Hematopoietic multipotent progenitor cell treated with erythropoietin and hydrocortisone succinate and interleukin-3 and kit ligand, for 6 days (in vitro differentiated cells): ENCODE measurements at places on chromosomes 11 and 22.
A peak's percentile ranks its signal among the peaks of the same experiment; 100 is the strongest.

- no peak for DNase-seq
These were observed 41.2 kb upstream of the ALX4 start for GRCh38 chr11:44351006-44351660.

- DNase-seq, result no peak
These were observed 1463.9 kb downstream of the TBC1D22A start for GRCh38 chr22:48226026-48227013.

DNA sequence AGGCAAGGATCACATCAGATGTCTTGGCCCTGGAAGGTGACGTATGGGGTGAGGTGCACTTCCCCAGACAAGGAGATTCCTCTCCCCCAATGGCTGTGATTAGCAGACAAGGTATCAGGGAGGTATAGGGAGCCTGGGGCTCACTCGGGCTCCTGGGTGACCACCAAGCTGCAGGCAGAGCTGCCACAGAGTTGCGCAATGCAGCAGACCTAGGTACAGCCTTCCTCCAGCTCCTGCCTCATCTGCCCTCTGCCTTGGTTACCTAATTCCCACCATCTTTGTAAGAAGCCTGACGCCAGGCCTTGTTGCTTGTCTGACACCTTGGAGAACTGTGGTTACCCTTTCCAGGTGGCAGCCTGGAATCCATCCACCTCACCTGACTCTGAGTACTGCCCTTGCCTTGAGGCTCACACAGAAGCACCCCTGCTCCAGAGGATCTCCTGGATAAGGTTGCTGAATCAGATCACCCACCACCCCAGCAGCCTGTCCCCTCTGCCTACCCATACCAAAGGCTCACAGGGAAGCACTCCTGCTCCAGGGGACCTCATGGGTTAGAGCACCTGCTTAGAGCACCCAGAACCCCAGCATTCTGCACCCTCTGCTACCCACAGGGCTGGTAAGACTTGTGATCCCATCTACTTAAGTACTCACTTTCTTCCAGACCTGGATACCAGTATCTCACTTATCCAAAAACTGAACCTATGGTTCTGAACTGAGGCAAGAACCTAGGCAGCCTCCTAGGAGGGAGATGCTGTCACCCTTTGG lies 40.4 kb downstream of the GAB4 start:
- no peak for DNase-seq

DNA sequence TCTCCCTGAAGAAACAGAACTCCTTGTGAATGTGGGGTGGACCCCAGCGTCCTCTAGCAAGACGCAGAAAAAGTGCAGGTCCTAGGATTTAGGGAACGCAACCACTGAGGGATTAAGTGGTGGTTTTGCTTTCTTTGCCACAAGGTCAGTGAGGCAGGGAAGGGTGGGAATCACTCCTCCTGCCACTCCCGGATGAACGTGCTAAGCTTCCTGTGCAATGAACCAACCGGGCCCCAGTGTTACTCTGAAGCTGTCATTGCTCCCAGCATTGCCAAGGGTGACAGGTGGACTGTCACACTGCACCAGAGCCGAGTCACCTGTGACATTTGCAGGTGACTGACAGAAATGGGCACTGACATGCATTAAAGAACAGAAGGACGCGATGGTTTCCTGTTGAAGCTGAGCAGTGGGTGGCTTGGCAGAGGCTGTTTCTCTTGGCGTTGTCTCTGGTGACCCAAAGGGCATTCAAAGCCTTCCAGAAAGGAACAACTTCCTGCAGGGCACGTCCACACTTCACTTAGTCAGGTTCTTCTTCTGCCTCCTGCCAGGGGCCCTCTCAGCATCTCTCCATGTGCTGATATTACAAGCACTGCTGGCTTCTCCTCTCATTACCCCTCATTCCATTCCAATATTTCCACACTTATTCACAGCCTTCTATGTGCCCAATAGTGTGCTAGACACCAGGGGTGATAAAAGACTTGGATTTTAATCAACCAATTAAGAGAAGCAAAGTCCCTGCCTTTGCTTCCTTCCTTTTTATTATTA lies 9.7 kb downstream of the KIRREL3 start:
- no peak for DNase-seq

DNA sequence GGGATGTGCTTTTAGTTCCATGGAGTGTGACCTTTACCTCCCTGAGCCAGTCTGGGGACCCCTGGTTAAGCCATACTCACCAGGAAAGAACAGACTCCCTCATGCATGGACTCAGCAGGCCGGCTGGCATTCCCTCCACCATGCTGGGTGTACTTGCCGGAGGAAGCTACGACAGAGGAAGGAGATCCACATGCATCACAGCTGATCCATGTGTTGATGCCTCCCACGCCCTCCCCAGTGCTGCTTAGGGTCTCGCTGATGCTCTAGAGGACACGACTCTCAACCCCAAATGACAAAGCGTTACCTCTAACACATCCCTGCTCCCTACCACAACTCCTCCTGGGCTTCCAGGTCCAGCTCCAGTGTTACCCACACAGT lies 39.8 kb downstream of the GAB4 start:
- no peak for DNase-seq

- DNase-seq, result no peak
These were observed 171.0 kb downstream of the BCR start for GRCh38 chr22:23351321-23351720.

DNA sequence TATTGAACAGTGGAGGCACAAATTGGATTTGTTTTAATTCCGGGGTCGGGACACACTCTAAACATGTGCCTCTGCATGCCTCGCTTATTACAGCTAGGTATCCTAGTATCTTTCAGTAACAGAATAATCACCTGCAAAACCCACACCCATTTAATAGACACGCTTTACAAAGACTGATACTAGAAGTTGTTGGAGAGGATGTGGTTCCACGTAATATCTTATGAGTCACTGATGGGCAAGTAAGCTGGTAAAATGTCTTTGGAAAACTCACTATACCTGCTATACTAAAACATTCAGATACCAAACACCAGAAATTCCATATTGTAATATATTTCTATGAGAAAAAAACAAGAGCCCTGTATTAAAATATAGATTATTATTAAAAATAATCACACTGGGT lies 84.0 kb downstream of the GGTLC2 start:
- DNase-seq, result no peak

- no peak for DNase-seq
These were observed 64.9 kb downstream of the NAV2 start for GRCh38 chr11:19777377-19778102.

DNA sequence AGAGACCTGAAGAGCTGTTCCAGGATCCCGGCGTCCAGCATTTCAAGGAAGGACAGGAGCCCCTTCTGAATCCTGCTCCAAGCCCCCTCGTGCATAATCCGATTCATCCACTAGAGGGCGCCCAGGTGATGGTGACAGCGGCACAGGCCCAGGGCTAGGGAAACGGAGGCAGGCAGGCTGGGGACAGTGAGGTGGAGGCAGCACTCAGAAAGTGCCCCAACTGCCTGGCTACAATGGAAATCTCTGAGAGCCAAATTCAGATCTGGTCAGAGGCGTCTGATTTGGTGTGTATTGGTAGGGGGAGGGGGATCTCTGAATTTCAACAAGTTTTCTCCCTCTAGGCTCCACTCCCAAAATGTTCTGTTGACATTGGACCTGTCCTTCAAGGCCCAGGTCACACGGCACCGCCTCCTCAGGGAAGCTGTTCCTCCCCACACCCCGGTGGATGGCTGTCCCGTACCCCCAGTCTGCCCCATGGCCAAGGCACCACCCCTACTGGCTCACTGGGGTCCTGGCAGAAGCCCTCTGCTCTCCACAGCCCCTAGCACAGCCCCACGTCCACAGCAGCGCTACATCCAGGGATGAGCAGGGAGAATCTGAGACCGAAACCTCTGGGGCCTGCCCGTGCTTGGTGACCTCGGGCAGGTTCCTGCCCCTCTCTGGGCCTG lies 142.9 kb downstream of the CRYBB2 start:
- peak; percentile 72 for DNase-seq

DNA sequence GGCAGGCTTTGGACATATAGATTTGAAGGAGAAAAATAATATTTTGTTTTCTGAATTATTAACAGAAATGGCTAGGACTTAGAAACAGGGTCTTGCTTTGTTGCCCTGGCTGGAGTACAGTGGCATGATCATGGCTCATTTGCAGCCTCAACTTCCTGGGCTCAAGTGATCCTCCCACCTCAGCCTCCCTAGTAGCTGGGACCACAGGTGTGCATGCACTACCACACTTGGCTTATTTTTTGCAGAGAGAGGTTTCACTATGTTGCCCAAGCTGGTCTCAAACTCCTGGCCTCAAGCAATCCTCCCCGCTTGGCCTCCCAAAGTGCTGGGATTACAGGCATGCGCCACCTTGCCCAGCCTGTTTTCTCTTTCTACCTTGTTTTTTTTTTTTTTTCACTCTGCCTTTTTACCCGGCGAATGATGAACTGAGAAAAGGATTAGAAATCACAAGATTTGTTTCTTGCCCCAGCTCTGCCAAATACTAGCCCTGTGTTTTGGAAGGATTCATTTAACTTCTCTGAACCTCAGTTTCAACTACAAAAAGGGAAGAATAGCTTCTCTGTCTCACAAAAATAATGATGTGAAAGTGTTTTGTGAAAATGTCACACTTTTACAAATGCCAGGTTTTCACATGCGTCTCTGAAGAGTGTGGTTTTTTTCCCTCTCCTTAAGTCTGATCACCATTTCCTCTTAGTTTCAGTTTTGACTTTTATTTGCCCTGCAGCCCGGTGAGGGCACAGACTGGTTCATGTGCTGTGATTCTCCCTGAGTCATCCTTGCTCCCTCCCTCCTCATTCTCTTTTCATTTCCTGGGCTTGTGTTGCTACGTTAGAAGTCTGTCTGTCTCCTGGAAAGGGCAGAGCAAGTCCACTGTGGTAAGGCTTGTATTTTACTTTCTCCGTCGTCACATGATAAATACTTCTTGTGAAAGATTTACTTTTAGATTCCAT lies 67.7 kb downstream of the BCL2L13 start:
- peak; percentile 79 for DNase-seq

GRCh38 chr22:45970705-45971407 lies 6.1 kb downstream of the WNT7B start:
- DNase-seq, result no peak

- no peak for DNase-seq
These were observed 110.4 kb upstream of the POU2AF2 start for GRCh38 chr11:111135101-111135500.

DNA sequence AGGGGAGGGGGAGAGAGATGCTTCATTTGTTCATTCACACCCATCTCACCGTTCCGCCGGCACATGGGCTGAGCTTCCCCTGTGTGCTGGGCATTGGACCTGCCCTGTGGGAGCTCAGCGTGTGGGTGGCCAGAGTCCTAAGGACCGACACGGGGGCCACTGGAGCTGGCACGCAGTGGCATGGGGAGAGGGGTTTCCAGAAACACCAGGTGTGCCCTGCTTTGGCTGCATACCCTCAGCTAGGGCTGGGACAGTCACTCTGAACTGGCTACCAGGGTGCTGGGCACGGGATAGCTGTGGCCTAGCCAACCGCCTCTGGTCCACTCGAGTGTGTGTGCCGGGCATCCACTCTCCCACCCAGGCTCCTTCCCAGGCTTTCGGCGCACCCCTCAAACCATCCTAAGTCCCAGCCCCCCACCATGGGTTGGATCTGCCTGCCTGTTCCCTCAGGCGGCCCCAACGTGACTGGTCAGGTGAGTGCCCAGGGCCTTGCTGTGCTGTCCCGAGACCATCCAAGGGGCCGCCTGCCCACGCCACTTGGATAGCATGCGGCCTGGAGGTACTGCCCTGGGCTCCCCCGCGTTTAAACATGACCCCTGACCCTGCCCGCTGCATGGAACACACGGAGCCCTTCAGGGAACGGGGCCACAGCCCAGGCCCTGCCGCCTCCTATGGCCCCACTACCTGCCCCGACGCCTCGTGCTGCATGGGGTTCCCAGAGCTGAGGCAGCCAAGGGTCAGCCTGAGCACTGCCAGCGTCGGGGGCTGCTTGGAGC lies 51.6 kb upstream of the LINC01488 start:
- DNase-seq, result no peak

DNA sequence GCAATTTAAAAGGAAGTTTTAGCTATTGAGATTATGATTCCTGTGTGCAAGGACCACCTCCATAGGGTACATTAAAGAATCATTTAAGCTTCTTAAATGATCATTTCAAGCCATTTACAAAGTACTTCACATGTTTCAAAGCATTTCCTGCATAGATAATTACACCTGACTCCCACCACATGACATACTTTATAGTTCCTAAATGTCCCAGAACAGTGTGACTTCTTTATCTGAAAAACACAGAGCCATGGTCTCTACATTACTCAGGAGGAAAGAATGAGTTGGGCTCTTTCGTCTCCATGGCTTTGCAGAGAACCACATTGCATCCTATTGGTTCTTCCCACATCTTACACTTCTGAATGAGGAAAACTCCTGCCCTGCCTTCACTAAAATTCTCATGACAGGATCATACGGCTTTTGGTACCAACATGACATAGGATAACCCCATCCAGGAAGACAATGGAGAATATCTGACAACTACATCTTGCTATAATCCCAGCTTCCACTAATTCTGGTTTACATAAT lies 88.6 kb downstream of the ETS1 start:
- DNase-seq, result no peak

GRCh38 chr11:63262547-63262946 lies 19.1 kb upstream of the SLC22A25 start:
- DNase-seq, result no peak

DNA sequence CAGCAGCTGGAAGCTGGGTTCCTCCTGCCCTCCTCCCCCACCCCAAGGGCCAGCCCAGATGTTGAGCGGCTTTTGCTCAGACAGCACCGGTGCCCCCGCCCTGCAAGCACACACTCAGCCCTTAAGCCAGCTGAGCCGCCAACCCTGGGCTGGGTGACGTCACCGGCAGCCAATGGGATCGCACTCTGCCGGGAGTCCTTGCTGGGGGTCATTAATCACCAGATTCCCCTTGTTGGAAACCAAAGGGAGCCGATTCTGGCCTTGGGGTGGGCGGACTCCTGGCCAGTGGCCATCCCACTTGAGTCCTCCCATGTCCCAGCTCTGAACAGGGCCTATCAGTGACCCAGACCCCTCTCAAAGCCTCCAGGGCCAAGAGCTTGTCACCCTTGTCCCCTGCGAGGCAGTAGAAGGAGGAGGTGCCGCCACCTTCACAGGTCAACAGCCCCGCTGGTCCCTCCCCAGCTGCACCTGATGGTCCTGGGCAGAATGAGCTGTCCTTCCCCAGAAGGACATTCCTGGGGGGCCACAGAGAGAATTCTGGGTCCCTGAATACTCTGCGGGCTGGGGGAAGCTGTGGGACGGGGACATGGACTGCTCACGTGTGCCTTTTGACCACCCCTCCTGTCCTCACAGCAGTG lies 7.4 kb downstream of the DUSP8 start:
- peak; percentile 47 for DNase-seq
